ENCODE measurements at places on chromosomes 6 and 20. TPM values are rescaled to one million over a fixed set of nuclear protein-coding genes. Genes with fewer than 3 reads are reported as not detected.
A peak's percentile ranks its signal among the peaks of the same experiment; 100 is the strongest.

MOCS3 gene
- 10.3 TPM for total RNA-seq

GRCh38 chr6:47163536-47163935 is 121.4 kb upstream of the ADGRF1 start:
- DNase-seq, result no peak

DNA sequence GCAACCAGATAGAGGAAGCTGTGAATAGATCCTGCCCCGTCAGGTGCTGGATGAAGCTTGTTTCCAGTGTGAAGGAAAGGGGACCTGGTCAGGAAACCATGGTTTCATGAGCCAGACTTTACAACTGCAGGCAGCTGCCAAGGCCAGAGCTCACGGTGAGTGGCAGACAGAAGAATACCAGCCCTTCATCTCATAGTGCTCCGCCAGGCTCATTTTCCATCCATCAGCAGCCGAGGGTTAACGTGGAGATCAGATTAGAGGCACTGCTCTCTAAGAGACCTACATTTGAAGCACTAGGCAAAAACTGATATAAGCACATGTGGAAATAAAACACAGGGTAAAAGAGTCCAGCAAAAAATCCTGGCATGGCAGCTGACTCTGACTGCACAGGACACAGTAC is 172.4 kb downstream of the CD24 start:
- DNase-seq, result no peak

PHACTR1 gene
- total RNA-seq, result 40.7 TPM

ABHD16B gene
- not detected for total RNA-seq

GRCh38 chr6:14337152-14337551 is 219.6 kb downstream of the CD83 start:
- no peak for DNase-seq

RAET1L gene
- total RNA-seq, result 0.62 TPM

- DNase-seq, result peak; percentile 44
Observed at GRCh38 chr6:24719125-24719971, at the start of gene C6orf62. Gene C6orf62, minus strand, starts transcription at chr6:24719154. Its CDS starts 486 bp downstream, at chr6:24718668.

- DNase-seq, result no peak
Observed at GRCh38 chr6:90811596-90812226, 224.8 kb upstream of the MAP3K7 start.

GRCh38 chr6:71642120-71642519 is 244.2 kb upstream of the RIMS1 start:
- DNase-seq, result no peak

DNA sequence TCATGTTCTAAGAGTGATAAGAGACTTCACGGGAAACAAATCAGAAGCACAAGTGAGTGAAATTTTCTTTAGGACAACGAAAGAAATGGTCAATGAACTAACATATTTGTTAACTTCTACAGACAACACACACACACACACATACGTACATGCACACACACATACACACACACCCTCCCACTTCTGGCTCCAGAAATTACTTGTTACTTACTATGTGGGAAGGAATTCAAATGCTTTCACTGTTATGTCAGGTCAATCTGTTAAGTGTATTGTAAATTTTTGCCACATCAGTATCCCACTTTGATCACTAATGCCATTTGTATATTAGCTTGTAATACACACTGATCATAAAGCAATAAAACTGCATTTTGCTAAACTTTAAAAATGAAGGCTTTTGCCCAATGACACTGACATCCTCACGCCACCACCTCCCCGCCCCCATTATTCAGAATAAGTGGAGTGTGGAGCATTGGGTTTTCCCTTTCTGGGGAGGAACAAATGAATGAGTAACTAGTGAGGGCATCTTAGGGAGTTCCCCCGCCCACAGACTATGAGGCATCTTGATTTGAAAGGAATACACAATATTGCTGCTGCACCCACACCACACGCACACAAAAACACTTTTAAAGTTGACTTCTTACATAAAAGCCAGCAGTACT is 76.2 kb downstream of the ATXN1 start:
- no peak for DNase-seq

- no peak for DNase-seq
Observed at GRCh38 chr6:1630212-1630770, 20.6 kb downstream of the FOXC1 start.

CNR1 gene
- 327 TPM for total RNA-seq

SLC35F1 gene
- 112 TPM for total RNA-seq

- DNase-seq, result no peak
Observed at GRCh38 chr6:106972500-106972899, 2.0 kb downstream of the CD24 start.

GRCh38 chr6:6660339-6661045 is 72.0 kb downstream of the LY86 start:
- no peak for DNase-seq

BPIFB1 gene
- total RNA-seq, result not detected

DNA sequence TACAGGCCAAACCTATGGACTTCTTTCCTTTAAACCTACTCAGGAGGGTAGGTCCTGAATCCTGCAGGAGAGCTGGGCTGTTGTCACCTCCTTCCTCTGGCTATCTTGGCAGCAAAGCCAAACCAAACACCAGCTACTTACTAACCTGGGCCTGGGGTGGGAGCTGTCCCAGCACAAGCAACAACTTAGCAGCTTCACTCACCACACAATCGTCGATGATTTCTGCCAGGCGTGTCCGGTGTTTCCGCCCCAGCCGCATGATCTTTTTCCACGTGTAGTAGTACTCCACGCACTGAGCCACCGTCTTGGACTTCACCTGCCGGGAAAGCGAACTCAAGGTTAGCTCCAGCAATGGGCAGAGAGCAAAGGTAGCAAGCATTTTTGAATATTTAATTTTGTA is 25.4 kb upstream of the MRPS10 start:
- DNase-seq, result no peak

MCCD1 gene
- not detected for total RNA-seq

GRCh38 chr20:18404172-18404571 is 62.7 kb downstream of the DZANK1 start:
- DNase-seq, result no peak

GRCh38 chr6:65964261-65964660 is 257.2 kb upstream of the EYS start:
- no peak for DNase-seq

PHF1 gene
- total RNA-seq, result 17.9 TPM

GRCh38 chr20:8019998-8020247 is 362 bp upstream of the TMX4 start:
- no peak for DNase-seq

GRCh38 chr20:57882451-57883161 is 172.8 kb upstream of the PMEPA1 start:
- no peak for DNase-seq

- DNase-seq, result no peak
Observed at GRCh38 chr20:58752565-58752964, 60.0 kb downstream of the NPEPL1 start.

DNA sequence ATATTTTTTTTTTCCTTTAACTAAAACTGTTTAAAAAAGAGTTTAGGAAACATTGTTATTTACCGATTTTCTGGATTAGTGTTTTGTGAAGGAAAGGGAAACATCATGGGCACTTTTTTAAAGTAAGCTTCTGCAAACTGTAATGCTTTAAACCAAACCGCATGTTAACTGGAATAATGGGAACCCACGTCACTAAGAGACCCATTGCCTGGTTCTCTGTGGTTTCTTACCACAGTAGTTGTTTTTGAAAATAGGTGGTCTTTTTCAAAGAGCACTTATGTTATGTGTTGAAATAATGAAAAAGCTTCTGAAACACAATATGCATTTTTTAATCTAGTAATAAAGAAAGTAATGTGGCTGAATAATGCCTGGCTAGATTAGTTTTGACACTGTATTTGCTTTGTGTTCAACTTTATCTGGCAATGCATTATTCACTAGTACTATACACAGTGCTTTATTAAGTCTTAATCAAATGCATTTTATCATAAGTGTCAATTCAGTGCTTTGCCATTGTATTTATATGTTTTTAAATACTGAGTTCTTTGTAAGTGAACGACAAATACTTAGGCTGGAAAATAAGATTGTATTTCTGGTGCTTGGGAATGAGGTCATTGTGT is 754.1 kb upstream of the FLRT3 start:
- DNase-seq, result no peak

- no peak for DNase-seq
Observed at GRCh38 chr20:64041781-64042053, 5.7 kb downstream of the C20orf204 start.

DEFB126 gene
- not detected for total RNA-seq

- no peak for DNase-seq
Observed at GRCh38 chr20:36105711-36106226, 48.8 kb upstream of the EPB41L1 start.

GPR6 gene
- not detected for total RNA-seq

DNA sequence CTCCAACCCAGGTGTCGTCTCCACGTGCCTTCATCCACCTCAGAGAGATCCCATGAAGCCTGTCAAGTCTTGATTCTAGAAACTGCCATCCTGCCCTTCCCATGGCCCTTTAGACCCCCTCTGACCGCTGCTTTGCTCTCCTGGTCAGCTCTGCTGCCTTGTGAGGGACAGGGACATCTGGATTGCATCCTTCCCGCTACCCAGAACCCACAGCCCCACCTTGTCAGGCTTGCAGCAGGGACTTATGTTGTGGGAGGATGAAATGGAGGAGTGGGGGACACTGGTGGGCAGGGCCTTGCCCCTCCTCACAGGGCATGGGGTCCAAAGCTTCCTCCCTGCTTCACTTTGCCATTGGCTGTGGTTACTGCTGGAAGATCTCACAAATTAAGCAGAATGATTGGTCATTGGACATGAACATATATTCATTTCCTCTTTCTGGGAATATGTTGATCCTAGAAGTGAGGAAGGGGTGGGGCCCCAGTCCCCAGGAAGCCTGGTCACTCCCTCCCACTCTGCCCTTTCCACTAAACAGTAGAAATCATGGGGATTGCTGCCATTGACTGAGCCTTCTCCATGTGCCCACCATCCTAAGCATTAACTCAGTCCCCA is 4.5 kb downstream of the GLP1R start:
- no peak for DNase-seq

DNA sequence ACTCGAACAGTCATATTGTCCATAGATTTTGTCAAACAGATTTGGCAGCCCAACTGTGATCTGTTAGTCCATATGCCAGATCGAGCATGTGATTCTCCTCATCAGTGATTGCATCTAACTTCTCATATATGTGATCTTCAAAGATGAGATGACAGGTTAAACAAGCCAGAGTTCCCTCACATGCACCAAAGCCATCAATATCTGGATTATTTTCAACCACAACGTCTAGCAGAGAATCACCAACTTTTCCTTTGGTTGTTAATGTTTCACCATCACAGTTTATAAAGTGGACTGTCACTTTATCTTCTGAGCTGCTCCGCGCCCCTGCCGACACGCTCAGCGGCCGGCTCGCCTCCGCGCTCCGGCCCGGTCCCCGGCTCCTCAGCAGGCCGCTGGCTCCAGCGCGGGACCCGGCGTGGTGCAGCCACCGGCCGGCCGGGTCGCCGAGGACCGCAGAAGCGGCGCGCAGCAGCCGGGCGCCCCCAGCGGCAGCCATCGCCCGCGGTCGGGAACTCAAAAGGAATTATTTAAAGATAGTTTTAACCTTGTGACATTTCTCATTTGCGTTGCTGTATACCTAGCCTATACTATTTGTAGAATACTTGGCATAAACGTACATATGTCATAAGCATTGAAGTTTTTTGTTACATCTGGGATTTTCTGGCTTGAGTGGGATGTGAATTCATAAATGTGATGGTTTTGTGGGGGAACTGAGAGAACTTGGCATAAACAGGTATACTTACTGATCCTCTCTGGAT is 40.1 kb upstream of the DYNLRB1 start:
- DNase-seq, result no peak

DNA sequence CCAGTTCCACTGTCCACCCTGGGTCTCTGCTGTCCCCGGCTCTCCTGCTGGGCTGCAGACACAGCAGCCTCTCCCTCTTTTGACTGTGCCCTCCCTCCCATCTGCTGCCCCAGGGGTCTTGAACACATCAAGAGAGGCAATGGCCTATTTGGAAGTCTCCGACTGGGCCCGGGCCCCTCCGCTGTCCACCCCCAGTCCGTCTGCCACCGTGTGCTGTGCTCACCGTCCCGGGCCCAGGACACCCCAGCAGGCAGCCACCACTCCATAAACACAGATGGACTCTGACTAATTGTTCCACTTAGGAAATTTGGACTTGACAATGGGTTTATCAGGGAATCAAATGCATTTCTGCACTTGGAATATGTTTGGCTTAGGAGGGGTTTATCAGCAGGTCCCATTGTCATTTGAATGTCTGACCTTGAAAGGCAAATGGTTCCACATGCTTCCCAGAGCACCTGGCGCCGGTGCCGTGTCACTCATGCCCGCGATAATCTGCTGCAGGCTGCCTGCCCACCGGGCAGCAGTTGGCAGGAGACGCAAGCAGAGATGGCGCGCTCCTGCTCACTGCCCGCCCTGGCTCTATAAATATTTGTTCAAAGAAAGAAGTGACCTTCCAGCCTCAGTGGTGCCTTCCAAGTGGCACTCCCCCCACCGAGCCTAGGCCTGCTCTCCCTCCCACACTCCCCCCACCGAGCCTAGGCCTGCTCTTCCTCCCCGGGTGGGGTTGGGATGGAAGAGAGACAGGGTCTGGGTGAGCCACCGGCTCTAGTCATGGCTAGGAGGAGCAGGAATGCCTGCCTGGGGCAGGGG is 18.8 kb upstream of the FRMD1 start:
- no peak for DNase-seq

ARMH2 gene
- not detected for total RNA-seq

DNA sequence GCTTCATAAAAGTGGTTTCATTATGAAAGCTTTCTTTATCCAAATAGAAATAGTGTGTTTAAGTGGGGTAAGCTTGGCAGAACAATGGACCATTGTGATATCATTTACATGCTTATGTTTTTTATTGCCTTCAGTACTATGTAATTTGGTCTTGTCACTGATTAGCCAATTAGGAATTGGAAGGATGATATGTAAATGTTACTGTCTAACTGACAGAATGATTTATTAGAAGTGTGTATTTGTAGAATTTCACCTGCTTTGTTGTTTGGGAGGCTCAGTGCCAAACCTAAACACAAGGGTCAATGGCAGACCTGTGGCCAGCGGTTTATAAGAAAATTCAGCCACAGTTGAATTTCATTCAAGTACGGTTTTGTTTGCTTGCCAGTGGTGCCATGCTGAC is 39.0 kb downstream of the AIG1 start:
- DNase-seq, result no peak

DNA sequence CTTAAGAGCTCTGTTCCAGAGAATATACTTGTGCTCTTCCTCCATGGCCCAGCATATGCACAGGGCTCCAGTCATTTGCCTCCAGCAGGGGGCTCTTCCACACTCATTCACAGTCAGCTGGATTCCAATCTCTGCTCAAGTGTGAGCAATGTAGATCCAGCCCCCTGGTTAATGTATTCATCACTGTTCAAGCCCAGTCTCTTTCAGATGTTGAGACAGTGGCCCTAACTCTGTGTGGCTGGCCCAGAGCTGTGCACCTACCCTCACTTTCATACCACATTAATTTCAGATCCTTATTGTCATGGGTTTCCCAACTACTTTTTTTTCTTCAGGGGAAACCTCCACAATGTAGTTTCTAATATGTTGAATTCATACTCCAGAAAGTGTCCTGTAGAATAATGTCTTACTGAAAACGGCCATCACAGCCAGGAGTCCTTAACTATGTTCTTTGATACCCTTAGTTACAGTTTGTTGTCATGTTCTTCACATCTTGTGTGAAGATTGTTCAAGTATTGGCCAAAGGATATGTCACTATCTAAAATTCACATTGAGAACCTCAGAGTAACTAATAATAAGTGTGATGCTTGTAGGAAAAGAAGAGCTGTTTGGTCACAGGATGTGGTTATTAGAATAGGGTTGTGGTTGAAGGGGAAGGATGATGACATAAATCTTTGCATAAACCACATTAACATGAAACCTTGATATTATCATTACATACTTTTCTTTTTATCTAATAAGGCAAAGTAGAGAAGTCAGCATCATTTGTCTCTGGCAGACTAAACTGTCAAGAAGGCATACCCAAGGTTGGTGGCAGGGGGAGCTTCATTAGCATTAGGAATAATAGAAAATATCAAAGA is 14.4 kb upstream of the HLA-DQA1 start:
- DNase-seq, result no peak

GRCh38 chr6:106551155-106551554 is 78.1 kb downstream of the RTN4IP1 start:
- DNase-seq, result no peak
